ENCODE measurements at places on chromosomes 6 and 20. TPM values are rescaled to one million over a fixed set of nuclear protein-coding genes. Genes with fewer than 3 reads are reported as not detected.
A peak's percentile ranks its signal among the peaks of the same experiment; 100 is the strongest.

DNA sequence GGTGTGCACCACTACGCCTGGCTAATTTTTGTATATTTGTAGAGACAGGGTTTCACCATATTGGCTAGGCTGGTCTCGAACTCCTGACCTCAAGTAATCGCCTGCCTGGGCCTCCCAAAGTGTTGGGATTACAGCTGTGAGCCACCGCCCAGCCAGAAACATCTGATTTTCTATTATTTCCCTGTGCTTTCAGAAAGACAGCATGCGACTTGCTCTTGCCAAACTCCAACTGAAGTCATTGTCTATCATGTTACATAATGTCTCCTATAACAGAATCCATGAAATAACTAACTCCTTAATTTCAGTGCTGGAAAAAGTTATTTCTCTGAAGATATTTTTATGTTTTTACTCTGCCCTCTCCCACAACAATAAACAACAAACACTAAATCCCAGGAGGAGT, 8.5 kb downstream of the RMND1 start:
- H3K27me3 ChIP-seq, result no peaks in the 10 kb centered on the region
- no peak overlapping the region for H3K27ac ChIP-seq
- H3K4me3 ChIP-seq, result no peak overlapping the region
- peaks cover 19% of the 10 kb centered on the region for H3K4me1 ChIP-seq
- DNase-seq, result no peak

- H3K27ac ChIP-seq, result no peak overlapping the region
- H3K36me3 ChIP-seq, result peaks cover 28% of the 10 kb centered on the region
- H3K4me3 ChIP-seq, result peak overlapping the region; percentile 0
- peaks cover 64% of the 10 kb centered on the region for H3K4me1 ChIP-seq
- no peak for DNase-seq
- no peaks in the 10 kb centered on the region for H3K27me3 ChIP-seq
Observed at GRCh38 chr20:17961587-17961940, 7.0 kb downstream of the SNX5 start.

GRCh38 chr20:38159957-38160756, 4.9 kb downstream of the TGM2 start:
- H3K27me3 ChIP-seq, result peaks cover 20% of the 10 kb centered on the region
- DNase-seq, result no peak
- no peak overlapping the region for H3K27ac ChIP-seq
- no peaks in the 10 kb centered on the region for H3K36me3 ChIP-seq

Gene NRM
- 33.9 TPM for total RNA-seq

Gene SLC25A27
- total RNA-seq, result 0.88 TPM

GRCh38 chr6:43090559-43090956, 14.4 kb downstream of the PTK7 start:
- no peak overlapping the region for H3K27ac ChIP-seq
- no peak overlapping the region for H3K4me3 ChIP-seq
- DNase-seq, result no peak
- peaks cover 14% of the 10 kb centered on the region for H3K4me1 ChIP-seq

- H3K27ac ChIP-seq, result no peak overlapping the region
- H3K36me3 ChIP-seq, result no peaks in the 10 kb centered on the region
- H3K27me3 ChIP-seq, result no peaks in the 10 kb centered on the region
Observed at GRCh38 chr20:9454791-9455190, 59.6 kb upstream of the LAMP5 start.

DNA sequence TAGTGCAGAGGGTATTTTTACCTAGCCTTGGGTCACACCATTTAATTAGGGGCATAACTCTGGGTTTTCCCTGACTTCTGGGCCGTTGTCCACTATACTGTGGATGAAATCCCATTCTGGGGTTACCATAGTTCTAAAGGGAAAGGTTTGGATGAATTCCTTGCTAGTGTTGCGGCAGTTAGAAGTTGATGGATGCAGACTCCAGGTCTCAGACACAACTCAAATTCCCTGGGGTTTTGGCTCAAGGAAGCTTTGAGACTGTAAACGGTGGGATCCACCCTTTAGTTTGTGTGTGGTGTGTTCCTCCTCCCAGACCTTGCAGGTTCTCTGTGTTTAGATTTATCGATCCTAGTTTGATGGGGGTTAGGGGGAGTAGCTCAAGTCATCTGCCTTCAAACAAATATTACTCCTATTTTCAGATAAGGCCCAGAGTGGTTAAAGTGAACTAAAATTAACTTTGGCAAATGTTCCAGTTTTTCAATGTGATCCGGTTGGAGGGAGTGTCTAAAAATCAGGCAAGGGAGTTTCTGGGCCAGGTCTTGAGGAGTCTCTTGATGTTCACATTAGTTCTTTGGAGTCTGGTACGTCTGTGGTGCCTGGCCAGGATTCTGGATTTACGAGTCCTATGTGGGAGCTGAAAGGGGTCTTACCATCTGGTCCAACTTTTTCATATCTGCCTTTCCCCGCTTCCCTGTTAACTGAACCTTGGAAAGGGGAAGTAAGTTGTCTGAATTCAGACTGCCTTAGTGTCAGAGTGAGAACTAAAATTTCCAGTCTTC, 1.5 kb downstream of the RALY start:
- peak overlapping the region; percentile 72 for H3K27ac ChIP-seq
- no peaks in the 10 kb centered on the region for H3K27me3 ChIP-seq
- DNase-seq, result no peak
- H3K4me1 ChIP-seq, result peaks cover 50% of the 10 kb centered on the region

Gene RIMS1
- total RNA-seq, result not detected

DNA sequence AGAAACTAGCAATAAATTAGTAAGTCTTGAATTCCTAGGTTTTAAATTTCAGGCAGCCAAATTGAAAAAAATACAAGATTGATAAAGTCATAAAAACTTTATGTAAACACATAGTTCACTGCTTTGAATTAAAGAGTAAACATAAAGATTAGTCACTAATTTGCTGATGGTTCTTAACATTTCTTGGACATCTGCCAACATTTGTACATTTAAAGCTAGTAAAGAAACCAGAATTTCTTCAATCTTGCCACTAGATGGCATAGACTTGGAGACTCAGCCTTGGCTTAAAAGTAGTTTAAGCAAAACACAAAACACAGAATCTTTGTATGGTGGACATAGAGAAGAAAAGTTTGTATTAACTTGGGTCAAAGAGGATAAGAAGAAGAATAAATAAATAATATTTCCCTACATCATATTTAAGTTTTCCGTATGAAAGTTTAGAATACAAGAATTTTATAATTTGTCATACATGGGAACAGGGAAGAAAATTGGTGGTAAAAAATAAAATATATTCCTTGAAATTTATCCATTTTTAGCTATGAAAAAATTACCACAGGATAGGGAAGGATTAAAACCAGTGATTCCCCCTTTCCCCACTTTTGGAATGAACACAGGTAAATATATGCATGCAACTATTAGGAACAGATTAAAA, 41.7 kb upstream of the FAM135A start:
- H3K4me3 ChIP-seq, result no peak overlapping the region
- H3K4me1 ChIP-seq, result no peaks in the 10 kb centered on the region
- DNase-seq, result no peak
- H3K27ac ChIP-seq, result no peak overlapping the region

Gene GRM1
- total RNA-seq, result not detected

Gene SLC18B1
- 8.3 TPM for total RNA-seq

- peaks cover 8% of the 10 kb centered on the region for H3K4me1 ChIP-seq
- H3K4me3 ChIP-seq, result no peak overlapping the region
- no peaks in the 10 kb centered on the region for H3K36me3 ChIP-seq
- H3K27me3 ChIP-seq, result peaks cover 1% of the 10 kb centered on the region
- no peak overlapping the region for H3K27ac ChIP-seq
- DNase-seq, result no peak
Observed at GRCh38 chr6:35487658-35488516, 9.0 kb downstream of the TEAD3 start.

Gene VPS52
- 76.0 TPM for total RNA-seq

GRCh38 chr6:15522427-15522826, 140.4 kb downstream of the DTNBP1 start:
- no peak overlapping the region for H3K27ac ChIP-seq
- no peak for DNase-seq
- peaks cover 11% of the 10 kb centered on the region for H3K4me1 ChIP-seq
- peaks cover 46% of the 10 kb centered on the region for H3K36me3 ChIP-seq
- H3K4me3 ChIP-seq, result no peak overlapping the region
- H3K27me3 ChIP-seq, result no peaks in the 10 kb centered on the region

- H3K27me3 ChIP-seq, result peaks cover 4% of the 10 kb centered on the region
- H3K4me1 ChIP-seq, result no peaks in the 10 kb centered on the region
- H3K4me3 ChIP-seq, result no peak overlapping the region
- DNase-seq, result no peak
- no peak overlapping the region for H3K27ac ChIP-seq
Observed at GRCh38 chr6:161300823-161301222, 27.0 kb upstream of the AGPAT4 start.

GRCh38 chr6:170305805-170306323, 694 bp upstream of the FAM120B start:
- H3K36me3 ChIP-seq, result peaks cover 12% of the 10 kb centered on the region
- peaks cover 17% of the 10 kb centered on the region for H3K4me1 ChIP-seq
- peaks cover 28% of the 10 kb centered on the region for H3K27me3 ChIP-seq
- DNase-seq, result no peak
- peak overlapping the region; percentile 94 for H3K4me3 ChIP-seq

DNA sequence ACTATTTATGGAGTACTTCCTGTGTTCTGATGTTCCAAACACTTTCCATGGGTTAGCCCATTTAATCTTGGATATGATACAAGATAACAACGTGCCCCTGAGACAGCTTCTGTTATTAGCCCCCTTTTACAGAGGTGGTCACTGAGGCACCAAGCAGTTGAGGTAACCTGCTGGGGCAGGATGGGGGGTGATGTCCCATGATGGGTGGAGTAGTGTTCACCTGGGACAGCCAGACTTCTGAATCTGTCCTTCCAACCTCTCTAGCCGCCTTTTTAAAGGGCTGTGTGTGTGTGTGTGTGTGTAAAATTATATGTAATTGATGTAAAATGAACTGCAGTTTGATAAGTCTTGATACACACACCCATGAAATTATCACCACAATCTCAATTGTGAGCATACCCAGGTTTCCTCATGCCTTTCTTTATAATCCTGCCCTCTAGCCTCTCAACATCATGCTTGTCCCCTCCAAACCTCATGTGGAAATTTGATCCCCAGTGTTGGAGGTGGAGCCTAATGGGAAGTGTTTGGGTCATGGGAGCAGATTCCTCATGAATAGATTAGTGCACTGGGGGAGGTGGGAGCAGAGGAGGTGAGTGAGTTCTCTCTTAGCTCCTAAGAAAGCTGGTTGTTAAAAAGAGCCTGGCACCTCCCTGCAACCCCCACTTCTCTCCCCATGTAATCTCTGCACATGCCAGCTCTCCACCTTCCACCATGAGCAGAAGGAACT, 39.2 kb downstream of the PLAGL2 start:
- H3K36me3 ChIP-seq, result peaks cover 9% of the 10 kb centered on the region
- no peaks in the 10 kb centered on the region for H3K27me3 ChIP-seq
- H3K4me1 ChIP-seq, result no peaks in the 10 kb centered on the region
- H3K27ac ChIP-seq, result no peak overlapping the region
- no peak for DNase-seq
- H3K4me3 ChIP-seq, result no peak overlapping the region

GRCh38 chr6:47043286-47043685, 1.2 kb upstream of the ADGRF1 start:
- no peak for DNase-seq
- H3K27ac ChIP-seq, result no peak overlapping the region
- H3K36me3 ChIP-seq, result no peaks in the 10 kb centered on the region
- H3K27me3 ChIP-seq, result peaks cover 13% of the 10 kb centered on the region
- no peak overlapping the region for H3K4me3 ChIP-seq

GRCh38 chr6:129189266-129189665, 306.3 kb downstream of the LAMA2 start:
- peaks cover under 1% of the 10 kb centered on the region for H3K27me3 ChIP-seq
- H3K4me3 ChIP-seq, result no peak overlapping the region
- H3K4me1 ChIP-seq, result no peaks in the 10 kb centered on the region
- no peaks in the 10 kb centered on the region for H3K36me3 ChIP-seq
- no peak for DNase-seq

Gene PARD6B
- 6.1 TPM for total RNA-seq

Gene LYRM2
- 32.0 TPM for total RNA-seq

DNA sequence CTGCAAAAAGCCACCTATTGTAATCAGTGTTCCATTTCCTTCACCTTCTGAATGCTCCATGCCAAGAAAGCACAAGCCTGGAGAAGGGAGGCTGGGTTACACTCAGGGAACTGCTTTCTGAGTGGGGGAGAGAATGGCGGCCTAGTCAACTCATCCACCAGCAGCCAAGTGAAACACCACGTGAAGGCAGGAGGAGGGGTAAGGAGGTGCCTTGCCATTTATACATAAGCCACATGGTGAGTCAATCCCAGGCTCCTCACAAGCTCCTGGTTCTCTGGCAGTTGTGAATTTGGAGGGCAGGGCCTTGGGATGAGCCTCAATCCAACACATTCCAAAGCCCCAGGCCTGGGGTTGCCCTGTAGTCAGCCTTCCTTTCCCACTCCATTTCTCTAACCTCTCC, 149.4 kb downstream of the CD24 start:
- H3K27me3 ChIP-seq, result peaks cover 5% of the 10 kb centered on the region
- no peaks in the 10 kb centered on the region for H3K4me1 ChIP-seq
- no peak overlapping the region for H3K4me3 ChIP-seq
- no peak for DNase-seq

GRCh38 chr20:25245461-25245860, 2.4 kb upstream of the PYGB start:
- no peak overlapping the region for H3K4me3 ChIP-seq
- no peak for DNase-seq
- peaks cover 24% of the 10 kb centered on the region for H3K4me1 ChIP-seq
- no peak overlapping the region for H3K27ac ChIP-seq

DNA sequence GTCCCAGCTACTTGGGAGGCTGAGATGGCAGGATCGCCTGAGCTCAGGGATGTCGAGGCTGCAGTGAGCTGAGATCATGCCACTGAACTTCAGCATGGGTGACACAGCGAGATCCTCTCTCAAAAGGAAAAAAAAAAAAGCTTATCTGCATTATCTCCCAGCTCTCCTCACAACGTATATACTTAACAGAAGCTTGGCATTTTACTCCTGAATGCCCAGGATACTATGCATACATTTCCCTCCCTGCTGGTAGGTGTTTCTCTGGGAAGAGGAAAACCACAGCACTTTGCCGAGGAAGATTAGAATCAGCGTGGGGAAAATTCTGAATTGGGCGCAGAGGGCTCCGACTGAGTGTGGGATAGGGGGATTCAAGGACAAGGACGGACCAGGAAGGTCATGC, 800.6 kb downstream of the DHX35 start:
- H3K4me3 ChIP-seq, result no peak overlapping the region
- no peak overlapping the region for H3K27ac ChIP-seq
- H3K4me1 ChIP-seq, result no peaks in the 10 kb centered on the region
- no peak for DNase-seq

GRCh38 chr6:14149739-14150130, 32.2 kb downstream of the CD83 start:
- peaks cover 9% of the 10 kb centered on the region for H3K27me3 ChIP-seq
- H3K36me3 ChIP-seq, result no peaks in the 10 kb centered on the region
- peaks cover 5% of the 10 kb centered on the region for H3K4me1 ChIP-seq
- DNase-seq, result no peak
- no peak overlapping the region for H3K27ac ChIP-seq

DNA sequence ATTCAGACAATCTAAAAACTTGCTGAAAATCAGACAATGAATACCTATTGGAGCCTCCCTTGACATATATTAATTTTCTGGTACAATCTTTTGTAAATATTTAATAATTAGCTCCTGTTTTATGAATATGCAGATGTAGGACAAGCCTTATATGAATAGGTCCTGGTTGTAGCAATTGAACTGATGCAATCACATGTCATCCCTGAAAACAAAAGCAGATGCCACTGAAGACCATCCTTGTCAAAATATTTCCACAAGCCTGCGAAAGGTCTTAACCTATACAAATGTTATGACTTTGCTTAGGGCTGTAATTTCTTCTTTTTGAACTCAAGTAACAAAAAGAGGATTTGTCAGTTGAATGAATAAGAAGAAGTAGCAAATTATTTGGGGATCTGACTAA, 722.1 kb downstream of the EYS start:
- no peak overlapping the region for H3K27ac ChIP-seq
- no peak for DNase-seq

All from activated naive CD8-positive, alpha-beta T cell treated with anti-CD3 and anti-CD28 coated beads, Interleukin-2, amount 10 ng/mL, durations not matched to agents 7 days and 5 days (primary cell).